ENCODE measurements at places on chromosomes 2 and 18.
A peak's percentile ranks its signal among the peaks of the same experiment; 100 is the strongest.

- peak; percentile 51 for DNase-seq
Measured at GRCh38 chr18:67104700-67105284, 411.7 kb downstream of the DSEL start.

DNA sequence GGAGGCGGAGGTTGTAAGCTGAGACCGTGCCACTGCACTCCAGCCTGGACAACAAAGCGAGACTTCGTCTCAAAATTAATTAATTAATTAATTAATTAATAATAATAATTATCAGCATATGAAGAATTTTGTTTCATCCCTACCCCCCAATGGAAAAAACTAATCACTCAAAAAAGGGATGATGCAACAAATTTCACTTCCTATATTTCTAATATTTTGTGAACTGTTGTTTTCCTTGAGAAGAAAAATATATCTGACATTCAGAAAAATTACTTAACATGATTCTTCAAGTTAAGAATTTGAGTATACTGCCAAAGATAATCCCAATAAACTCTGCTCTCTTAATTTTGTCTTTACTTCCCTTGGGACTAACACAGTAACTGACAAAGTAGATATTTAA is 28.1 kb downstream of the EXOC6B start:
- no peak for DNase-seq

- no peak for DNase-seq
Measured at GRCh38 chr2:39379643-39380524, 57.2 kb downstream of the MAP4K3 start.

DNA sequence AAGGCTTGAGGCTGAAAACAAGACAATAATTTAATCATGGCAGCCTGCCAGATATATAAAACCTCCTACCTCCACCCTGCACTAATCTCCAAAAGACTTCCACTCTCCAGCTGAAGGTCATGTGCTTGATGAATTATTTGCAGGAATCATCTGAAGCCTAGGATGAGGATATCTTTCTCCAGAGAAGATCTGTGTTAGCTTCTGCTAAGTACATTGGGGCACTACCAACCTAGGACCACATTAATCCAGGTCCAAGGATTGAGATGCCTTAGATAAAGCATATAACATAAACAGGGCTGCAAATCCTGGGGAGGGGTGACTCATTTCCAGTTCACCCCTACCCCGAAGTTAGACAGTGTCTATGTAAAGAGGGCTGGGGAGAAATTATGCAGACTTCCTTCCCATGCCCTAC is 80.5 kb upstream of the FRZB start:
- no peak for DNase-seq

DNA sequence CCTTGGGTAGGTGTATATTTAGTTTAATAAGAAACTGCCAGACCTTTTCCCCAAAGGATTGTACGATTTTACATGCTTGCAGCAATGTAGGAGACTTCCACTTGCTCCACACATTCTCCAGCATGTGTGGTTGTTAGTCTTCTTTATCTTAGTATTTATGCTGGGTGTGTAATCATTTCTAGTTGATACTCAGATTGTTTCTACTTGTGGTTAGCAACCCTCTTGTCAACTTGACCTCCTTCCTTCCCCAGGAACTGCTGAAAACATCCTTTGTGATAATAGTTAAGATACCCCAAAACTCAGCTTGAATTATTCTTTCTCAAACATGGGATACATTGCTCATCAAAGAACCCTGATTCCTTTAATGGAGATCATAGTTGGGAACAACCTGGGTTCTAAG is 37.2 kb upstream of the CYBRD1 start:
- DNase-seq: no peak

GRCh38 chr2:240126731-240127130 is 9.4 kb downstream of the COPS9 start:
- DNase-seq: no peak

- DNase-seq: no peak
Measured at GRCh38 chr2:53210538-53210937, 557.1 kb upstream of the CHAC2 start.

DNA sequence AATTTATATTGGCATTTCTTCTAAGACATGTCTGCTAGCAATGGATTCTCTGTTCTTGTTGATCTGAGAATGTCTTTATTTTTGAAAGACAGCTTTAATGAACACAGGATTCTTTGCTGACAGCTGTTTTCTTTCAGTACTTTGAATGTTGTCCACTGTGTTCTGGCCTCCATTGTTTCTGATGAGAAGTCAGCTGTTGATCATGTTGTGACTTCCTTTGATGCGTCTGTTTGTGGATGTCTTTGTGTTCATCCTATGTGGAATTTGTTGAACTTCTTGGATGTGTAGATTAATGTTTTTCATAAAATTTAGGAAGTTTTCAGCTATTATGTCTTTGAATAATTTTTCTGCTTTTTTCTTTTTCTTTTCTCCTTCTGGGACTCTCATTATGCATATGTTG is 39.8 kb upstream of the KCNF1 start:
- DNase-seq: no peak

- DNase-seq: no peak
Measured at GRCh38 chr2:224038830-224039079, 331 bp downstream of the SERPINE2 start.

DNA sequence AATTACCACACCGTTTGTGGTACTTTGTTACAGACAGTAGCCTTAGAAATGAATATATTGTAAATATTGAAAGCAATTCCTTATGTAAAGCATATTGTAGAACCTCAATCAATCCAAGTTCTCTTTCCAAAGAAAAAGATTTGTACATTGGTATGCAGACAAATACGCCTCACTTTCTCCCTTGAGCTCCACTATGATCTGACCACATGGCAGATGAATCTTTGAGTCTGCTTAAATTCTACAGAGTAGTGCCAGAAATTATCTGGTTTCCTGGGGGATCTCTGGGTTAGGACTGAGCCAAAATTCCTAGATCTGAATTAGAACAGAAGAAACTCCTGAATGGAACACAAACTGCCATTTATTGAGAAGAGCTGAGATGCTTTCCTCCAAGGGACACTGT is 99.0 kb downstream of the CPO start:
- no peak for DNase-seq

DNA sequence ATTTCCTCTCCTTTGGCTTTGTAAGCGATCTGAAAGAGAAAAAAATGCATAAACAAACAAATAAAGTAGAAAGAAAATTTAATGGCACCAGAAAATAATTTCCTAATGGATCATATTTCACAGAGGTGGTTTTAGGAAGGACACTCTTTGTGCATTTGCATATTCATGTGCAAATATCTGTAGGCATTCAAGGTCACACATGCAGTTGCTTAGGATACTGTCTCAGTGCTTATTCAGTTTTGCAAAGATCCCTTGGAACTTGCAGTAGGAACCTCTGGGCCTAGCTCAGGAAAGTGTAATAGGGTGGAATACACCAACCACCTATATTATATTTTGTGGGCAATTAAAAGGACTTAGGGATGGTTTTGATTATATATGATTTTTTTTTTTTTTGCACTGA is 54.3 kb downstream of the NEB start:
- no peak for DNase-seq

GRCh38 chr2:88057437-88057844 is 1.9 kb upstream of the KRCC1 start:
- DNase-seq: no peak
